Germinal center (tissue), 1 donor: ENCODE measurements at places on chromosomes 11 and 22.

DNA sequence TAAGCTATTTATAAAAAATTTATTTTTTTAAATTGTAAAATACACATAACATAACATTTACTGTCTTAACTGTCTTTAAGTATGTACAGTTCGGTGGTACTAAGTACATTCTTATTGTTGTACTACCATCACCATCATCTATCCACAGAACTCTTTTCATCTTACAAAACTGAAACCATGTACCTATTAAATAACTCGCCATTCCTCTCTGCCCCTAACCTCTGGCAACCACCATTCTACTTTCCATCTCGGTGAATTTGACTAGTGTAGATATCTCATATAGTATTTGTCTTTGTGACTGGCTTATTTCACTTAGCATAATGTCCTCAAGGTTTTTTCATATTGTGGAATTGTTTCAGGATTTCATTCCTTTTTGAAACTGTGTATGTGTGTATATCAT is 22.6 kb downstream of the USP47 start:
- DNase-seq, result no peak

DNA sequence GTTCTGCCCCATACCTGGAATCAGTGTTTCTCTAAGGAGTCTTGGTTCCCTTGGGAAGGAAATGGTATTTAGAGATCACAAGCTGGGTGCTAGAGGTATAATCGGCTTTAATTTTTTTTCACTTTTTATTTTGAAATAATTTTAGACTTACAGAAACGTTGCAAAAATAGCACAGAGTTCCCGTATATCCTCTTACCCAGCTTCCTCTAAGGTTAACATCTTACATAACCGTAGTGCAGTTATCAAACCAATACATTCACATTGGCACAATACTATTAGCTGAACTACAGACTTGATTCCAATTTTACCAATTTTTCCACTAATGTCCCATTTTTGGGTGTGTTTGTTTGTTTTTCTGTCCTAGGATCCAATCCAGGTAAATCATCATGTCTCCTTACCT is 63.8 kb downstream of the RBX1 start:
- no peak for DNase-seq

GRCh38 chr11:97962758-97963157 is 1058.0 kb upstream of the CNTN5 start:
- no peak for DNase-seq

DNA sequence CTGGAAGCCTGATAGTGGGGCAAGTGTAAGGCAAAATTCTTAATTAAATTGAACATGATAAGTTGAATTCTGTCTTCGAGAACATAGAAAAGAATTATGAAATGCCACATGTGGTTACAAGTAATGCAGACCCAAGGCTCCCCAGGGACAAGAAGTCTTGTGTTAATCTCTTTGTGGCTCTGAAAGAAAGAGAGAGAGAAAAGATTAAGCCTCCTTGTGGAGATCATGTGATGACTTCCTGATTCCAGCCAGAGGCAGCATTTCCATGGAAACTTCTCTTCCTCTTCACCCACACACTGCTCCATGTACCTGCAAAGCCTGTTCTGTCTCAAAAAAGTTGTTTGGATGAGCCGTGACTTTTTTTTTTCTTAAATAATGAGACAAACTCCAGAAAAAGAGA is 1.9 kb upstream of the TYR start:
- no peak for DNase-seq

DNA sequence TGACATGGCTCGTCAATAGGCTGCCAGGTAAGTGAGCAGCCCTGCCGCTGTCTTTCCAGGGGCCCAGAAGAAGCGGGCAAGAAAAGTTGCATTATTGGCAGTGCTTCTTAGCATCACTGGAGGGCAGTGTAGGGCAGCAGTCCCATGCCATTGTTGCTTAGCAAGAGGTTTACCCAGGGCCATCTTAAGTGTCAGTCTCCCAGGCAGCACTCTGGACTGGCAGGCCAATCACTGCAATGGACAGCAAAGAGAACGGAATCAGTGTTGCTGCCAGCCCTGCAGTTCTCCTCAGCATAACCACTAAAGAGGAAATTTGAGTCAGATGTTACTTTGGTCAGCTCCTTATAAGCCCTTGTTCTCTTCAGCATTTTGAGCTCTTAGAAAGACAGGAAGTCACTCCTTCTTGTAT is 13.4 kb upstream of the GRK2 start:
- DNase-seq, result no peak

GRCh38 chr22:48826546-48826945 is 1001.1 kb downstream of the BRD1 start:
- DNase-seq, result no peak
